ENCODE measurements at places on chromosomes 6 and 20. TPM values are rescaled to one million over a fixed set of nuclear protein-coding genes. Genes with fewer than 3 reads are reported as not detected.

The OR2H1 gene
- not detected for total RNA-seq

The C6orf58 gene
- not detected for total RNA-seq

The ZSCAN12 gene
- total RNA-seq: 8.4 TPM

The DEFB116 gene
- not detected for total RNA-seq

The COX7A2 gene
- total RNA-seq: 192 TPM

The TOP1 gene
- total RNA-seq: 67.0 TPM

The OSTM1 gene
- 35.2 TPM for total RNA-seq

The TNXB gene
- 1.6 TPM for total RNA-seq

The MYT1 gene
- total RNA-seq: 0.10 TPM

The TMEM170B gene
- total RNA-seq: 1.0 TPM

The DBNDD2 gene
- 5.2 TPM for total RNA-seq

The CRISP2 gene
- not detected for total RNA-seq

The MAFB gene
- total RNA-seq: not detected
